Activated CD4-positive, alpha-beta memory T cell treated with anti-CD3 and anti-CD28 coated beads, Interleukin-2, amount 10 ng/mL, durations not matched to agents 7 days and 5 days (primary cell): ENCODE measurements at places on chromosomes 6 and 20. TPM values are rescaled to one million over a fixed set of nuclear protein-coding genes. Genes with fewer than 3 reads are reported as not detected.

GRCh38 chr6:37673436-37673835, 24.2 kb downstream of the MDGA1 start:
- H3K27me3 ChIP-seq = no peaks in the 10 kb centered on the region
- H3K4me1 ChIP-seq = no peaks in the 10 kb centered on the region
- no peak for DNase-seq

DEFB114 gene
- not detected for total RNA-seq

- H3K27me3 ChIP-seq = peaks cover 11% of the 10 kb centered on the region
- H3K27ac ChIP-seq = no peak overlapping the region
- H3K4me3 ChIP-seq = no peak overlapping the region
- H3K36me3 ChIP-seq = no peaks in the 10 kb centered on the region
- H3K4me1 ChIP-seq = no peaks in the 10 kb centered on the region
Observed at GRCh38 chr6:82380566-82381185, 17.1 kb downstream of the TPBG start.

- H3K36me3 ChIP-seq = no peaks in the 10 kb centered on the region
- DNase-seq = no peak
- no peak overlapping the region for H3K27ac ChIP-seq
- no peaks in the 10 kb centered on the region for H3K4me1 ChIP-seq
- H3K27me3 ChIP-seq = no peaks in the 10 kb centered on the region
Observed at GRCh38 chr6:154092326-154092962, 53.4 kb downstream of the OPRM1 start.

PTGIS gene
- 1.6 TPM for total RNA-seq

GRCh38 chr6:158894193-158894592, 75.0 kb upstream of the EZR start:
- H3K27me3 ChIP-seq = no peaks in the 10 kb centered on the region
- no peaks in the 10 kb centered on the region for H3K4me1 ChIP-seq
- no peak overlapping the region for H3K4me3 ChIP-seq
- DNase-seq = no peak
- no peaks in the 10 kb centered on the region for H3K36me3 ChIP-seq
- H3K27ac ChIP-seq = no peak overlapping the region

RSPH9 gene
- not detected for total RNA-seq

DNA sequence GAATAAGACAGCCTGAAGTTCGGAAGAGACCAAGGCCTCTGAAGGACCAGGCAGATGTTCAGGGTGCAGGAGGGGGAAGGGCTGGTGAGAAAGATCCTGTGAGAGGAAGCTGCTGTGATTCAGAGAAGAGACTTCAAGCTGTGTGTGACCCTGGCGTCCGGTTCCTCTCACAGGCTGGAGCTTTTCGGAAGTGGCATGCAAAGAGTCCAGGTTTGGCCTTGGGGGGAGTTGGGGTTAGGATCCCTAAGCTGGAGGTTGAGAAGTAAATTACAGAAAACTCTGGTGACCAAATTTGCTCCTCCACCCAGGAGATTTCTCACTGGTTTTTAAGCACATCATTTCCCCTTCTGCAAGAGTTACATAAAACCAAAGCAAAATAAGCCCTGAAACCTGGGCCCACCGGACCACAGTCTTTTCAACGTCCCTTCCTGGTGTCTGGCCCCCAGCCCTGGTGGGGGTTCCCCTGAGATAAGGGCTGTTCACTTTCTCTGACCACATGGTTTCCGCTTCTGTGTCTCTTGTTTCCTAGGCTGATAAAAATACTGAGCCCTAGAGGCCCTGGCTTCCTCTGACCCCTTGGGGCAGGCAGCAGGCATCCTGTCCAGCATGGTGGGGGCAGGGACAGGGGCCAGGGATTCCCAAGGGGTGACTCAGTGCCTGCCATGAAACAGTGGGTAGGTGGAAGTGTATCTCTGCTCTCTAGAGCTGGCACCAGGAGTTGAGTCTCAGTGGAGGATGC, 12.0 kb upstream of the LTA start:
- peaks cover 60% of the 10 kb centered on the region for H3K36me3 ChIP-seq
- H3K4me1 ChIP-seq = peaks cover 69% of the 10 kb centered on the region
- H3K27ac ChIP-seq = peak overlapping the region; percentile 61

DNA sequence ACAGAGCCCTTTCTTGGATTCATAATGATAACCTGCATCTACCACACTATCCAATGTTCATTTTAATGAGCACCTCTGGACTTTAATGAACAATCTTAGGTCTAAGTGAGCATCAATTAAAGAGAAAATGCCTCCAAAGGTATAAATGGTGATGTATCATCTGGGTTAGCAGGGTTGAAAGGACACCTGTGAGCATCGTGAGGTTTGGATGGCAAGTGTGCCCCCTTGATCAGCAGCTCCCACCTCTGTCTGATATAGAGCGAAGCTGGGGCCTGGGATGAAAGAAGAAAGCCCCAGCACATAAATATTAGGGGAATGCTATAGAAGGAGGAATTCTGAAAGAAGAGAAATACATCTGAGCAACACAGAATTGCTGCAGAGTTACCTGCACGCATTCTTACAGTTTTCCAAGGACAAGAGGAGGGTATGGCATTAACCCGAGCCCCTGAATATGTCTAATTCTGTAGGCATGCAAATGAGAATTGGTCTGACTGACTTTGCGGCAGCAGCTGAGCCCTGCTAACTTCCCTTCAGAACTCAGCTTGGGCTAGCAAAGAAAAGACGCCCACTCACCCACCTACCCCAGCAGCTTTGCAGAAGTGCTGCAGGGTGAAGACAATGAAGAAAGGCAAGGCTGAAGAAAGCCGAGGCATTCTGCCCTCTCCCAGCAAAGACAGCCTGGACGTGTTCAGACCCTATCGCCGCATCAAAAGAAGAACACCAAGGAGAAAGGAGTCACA, 136.2 kb downstream of the GMPR start:
- no peaks in the 10 kb centered on the region for H3K4me1 ChIP-seq
- no peaks in the 10 kb centered on the region for H3K27me3 ChIP-seq
- no peak overlapping the region for H3K4me3 ChIP-seq
- no peak overlapping the region for H3K27ac ChIP-seq
- no peak for DNase-seq
- peaks cover 17% of the 10 kb centered on the region for H3K36me3 ChIP-seq

DNA sequence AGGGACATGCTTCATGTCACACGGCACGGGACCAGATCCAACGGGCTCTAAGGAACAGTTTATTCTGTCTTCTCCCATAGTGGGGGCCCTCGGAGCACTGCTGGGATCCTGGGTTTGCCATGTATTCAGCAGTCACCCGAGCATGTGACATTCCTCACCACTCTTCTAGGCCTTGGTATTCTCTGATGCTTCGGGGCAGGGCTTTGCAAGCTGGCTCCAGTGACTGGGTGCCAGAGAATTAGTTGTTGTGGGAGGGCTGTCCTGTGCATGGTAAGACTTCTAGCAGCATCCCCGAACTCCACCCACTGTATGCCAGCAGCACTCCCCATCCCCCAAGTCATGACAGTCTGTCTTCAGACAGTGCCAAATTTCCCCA, 5.4 kb downstream of the CCN5 start:
- DNase-seq = no peak
- no peaks in the 10 kb centered on the region for H3K4me1 ChIP-seq
- H3K27me3 ChIP-seq = no peaks in the 10 kb centered on the region
- no peak overlapping the region for H3K27ac ChIP-seq
- no peaks in the 10 kb centered on the region for H3K36me3 ChIP-seq
- no peak overlapping the region for H3K4me3 ChIP-seq

GRCh38 chr20:48338717-48339116, 489.1 kb downstream of the PREX1 start:
- no peak for DNase-seq
- peaks cover 8% of the 10 kb centered on the region for H3K4me1 ChIP-seq
- no peak overlapping the region for H3K27ac ChIP-seq
- H3K36me3 ChIP-seq = no peaks in the 10 kb centered on the region
- peaks cover 30% of the 10 kb centered on the region for H3K27me3 ChIP-seq
- no peak overlapping the region for H3K4me3 ChIP-seq

DNA sequence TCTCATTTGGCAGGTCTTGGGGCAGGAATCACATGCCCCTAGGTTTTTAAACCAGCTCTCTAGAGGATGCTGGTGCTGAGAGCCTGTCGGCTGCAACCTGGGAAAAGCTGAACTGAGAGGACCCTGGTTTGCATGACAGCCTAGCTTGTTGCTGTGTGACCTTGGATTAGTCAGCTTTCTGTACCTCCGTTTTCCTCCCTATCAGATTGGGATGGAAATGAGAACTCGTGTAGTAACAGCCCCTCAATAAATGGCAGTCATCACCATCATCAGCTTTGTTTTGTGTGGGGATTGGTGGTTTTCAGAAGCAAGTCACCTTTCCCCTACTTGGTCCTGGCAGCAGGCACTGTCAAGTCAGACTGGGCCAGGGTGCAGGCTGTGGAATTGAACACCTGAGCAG, 75.2 kb upstream of the MYL9 start:
- H3K36me3 ChIP-seq = peaks cover 6% of the 10 kb centered on the region
- H3K4me3 ChIP-seq = peak overlapping the region; percentile 64
- no peaks in the 10 kb centered on the region for H3K27me3 ChIP-seq
- peaks cover 80% of the 10 kb centered on the region for H3K4me1 ChIP-seq
- peak overlapping the region; percentile 94 for H3K27ac ChIP-seq

PRRT1 gene
- 0.13 TPM for total RNA-seq

- H3K4me3 ChIP-seq = no peak overlapping the region
- H3K27me3 ChIP-seq = no peaks in the 10 kb centered on the region
- no peaks in the 10 kb centered on the region for H3K4me1 ChIP-seq
- no peak for DNase-seq
- no peaks in the 10 kb centered on the region for H3K36me3 ChIP-seq
- H3K27ac ChIP-seq = no peak overlapping the region
Observed at GRCh38 chr6:38220069-38220723, 400.7 kb downstream of the ZFAND3 start.

- H3K4me3 ChIP-seq = no peak overlapping the region
- H3K4me1 ChIP-seq = no peaks in the 10 kb centered on the region
- no peak for DNase-seq
- no peaks in the 10 kb centered on the region for H3K36me3 ChIP-seq
- H3K27me3 ChIP-seq = no peaks in the 10 kb centered on the region
Observed at GRCh38 chr6:163820745-163821458, 406.4 kb downstream of the QKI start.

XKR7 gene
- not detected for total RNA-seq

DNA sequence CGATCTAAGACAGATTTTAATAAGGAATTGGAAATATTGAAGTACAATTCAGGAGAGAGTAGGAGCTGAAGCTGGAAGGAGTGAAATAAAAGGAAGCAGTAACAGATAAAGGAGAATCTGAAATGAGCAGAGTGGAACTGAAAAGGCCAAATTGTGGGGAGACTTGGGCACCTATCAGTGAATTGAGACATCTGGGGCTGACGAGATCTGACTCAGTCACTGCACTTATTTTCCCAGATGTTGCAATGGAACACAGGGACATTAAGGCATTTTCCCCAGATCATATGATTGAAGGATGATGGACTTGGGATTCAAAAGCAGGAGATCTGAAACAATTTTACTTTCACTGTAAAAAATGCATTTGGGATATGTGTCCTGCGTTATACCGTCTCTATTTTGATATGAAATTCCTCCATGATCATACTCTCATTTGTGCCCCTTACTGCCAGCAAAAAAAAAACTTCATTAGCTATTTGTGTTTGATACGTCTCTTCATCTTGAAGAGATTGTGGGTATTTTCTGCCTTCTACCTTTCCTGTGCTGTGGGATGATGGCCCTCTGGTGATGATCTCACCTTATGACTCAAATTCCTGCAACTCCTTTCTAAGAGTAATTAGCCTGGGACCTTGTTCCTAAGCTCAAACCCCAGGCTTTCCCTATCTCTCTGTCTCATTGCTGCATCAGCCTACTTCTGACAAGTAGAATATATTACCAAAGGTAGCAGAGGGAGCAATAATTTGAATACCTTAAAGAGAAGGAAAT, 278.5 kb upstream of the MAN1A1 start:
- no peak for DNase-seq
- peaks cover 2% of the 10 kb centered on the region for H3K27me3 ChIP-seq

LRRC73 gene
- 0.25 TPM for total RNA-seq

HRH3 gene
- not detected for total RNA-seq

DNA sequence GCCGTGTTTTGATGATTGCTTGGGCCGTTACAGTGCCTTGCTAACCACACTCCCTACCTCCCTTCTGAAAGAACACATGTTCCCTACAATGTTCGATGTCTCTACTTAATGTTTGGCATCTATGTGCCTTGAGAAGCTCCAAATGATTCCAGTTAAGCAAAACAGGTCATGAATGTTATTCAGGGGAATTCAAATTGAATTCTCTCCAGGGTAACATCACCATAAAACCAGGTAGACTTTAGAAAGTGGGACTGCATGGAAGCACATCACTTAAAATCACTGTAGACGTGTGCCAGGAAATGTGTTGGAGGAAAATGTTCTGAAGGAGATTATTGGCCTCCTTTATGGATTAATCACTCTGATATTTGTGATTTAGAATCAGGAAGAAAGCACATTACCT, 128.1 kb downstream of the ADAT2 start:
- DNase-seq = no peak
- no peak overlapping the region for H3K4me3 ChIP-seq
- no peaks in the 10 kb centered on the region for H3K4me1 ChIP-seq
- no peak overlapping the region for H3K27ac ChIP-seq

- no peaks in the 10 kb centered on the region for H3K36me3 ChIP-seq
- no peak for DNase-seq
- peaks cover 5% of the 10 kb centered on the region for H3K27me3 ChIP-seq
Observed at GRCh38 chr20:48614593-48615274, 213.1 kb downstream of the PREX1 start.
